ENCODE measurements at places on chromosomes 4 and X. TPM values are rescaled to one million over a fixed set of nuclear protein-coding genes. Genes with fewer than 3 reads are reported as not detected.
A peak's percentile ranks its signal among the peaks of the same experiment; 100 is the strongest.

RAB9B gene
- polyA plus RNA-seq = 24.4 TPM

SYNPO2 gene
- polyA plus RNA-seq = 120 TPM

MAGEC1 gene
- polyA plus RNA-seq = not detected

POLN gene
- 2.0 TPM for polyA plus RNA-seq

DNA sequence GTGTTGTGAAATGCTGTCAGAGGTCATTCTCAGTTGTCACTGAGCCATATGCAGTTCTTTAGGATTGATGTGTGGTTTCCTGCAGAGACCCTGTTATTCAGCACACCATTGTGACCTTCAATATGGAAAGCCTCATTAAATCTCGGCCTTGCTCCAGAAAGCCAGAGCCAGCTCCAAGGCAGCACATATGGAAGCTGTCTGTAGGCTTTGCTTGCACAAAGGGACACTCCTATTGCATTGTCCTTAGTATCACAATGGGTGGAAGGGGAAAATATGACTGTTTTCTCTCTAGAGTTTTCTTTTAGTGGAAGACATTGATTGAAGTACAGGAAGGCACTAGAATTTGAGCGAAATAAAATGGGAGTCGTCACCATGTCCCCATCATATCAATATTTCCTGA, 179.0 kb downstream of the CEP135 start:
- DNase-seq = peak; percentile 59

DNA sequence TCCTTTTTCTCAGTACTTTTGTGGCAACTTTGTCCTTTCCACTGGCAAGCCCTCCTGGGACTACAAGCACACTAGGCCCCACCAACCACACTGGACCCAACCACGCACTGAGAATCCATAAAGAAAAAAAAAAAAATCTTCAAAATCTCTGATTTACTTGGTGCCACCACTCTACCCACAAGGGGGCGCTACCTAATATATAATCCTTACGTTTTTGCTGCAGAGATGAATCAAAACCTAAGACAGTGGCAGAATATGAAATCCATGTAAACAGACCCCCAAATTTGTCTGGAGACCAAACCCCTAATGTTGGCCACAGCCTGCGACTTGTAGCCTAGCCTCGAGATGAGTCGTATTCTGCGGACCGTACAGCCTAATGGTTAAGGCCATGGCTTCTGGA, 63.5 kb upstream of the ARHGAP36 start:
- DNase-seq = peak; percentile 21

- DNase-seq = no peak
Measured at GRCh38 chr4:141807103-141807891, 170.9 kb downstream of the IL15 start.

DNA sequence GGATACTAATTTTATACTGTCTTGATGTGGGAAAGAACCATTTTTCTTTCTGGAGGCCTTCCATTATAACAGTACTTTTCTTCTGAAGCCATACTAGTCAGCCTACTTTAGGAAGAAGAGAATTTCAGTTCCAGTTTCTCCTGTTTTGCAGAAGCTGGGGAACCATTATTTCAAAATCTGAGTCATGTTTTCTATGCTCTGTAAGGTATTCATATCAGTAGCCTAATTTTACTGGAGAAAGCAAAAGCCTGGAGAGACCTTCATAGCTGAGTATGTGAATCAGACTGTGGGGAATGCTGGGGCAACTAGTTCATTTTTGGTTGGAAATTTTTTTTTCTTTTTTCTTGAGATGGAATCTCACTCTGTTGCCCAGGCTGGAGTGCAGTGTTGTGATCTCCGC, 22.4 kb downstream of the AFF1 start:
- peak; percentile 42 for DNase-seq

DNA sequence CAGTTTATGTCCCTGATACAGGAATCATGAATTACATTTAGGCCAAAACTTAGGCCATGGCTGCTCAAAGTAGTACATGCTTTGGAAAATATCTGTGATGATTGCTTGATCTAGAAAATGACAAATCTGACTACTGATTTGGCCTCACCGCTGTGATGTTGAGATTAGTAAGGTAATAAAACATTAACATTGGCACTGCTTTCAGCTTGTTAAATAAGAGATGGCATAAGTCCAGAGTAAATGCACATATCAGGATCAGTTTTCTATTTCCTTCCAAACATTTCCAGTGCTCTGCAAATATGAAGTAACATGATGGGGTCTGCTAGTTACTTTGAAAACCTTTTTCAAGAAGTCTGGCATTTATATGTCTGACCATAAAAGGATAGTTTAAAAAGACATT, 687.3 kb upstream of the ACTRT1 start:
- no peak for DNase-seq

GRCh38 chr4:127783955-127784770, 2.0 kb downstream of the HSPA4L start:
- peak; percentile 14 for DNase-seq

- DNase-seq = no peak
Measured at GRCh38 chrX:25536307-25536970, 520.7 kb upstream of the ARX start.

DNA sequence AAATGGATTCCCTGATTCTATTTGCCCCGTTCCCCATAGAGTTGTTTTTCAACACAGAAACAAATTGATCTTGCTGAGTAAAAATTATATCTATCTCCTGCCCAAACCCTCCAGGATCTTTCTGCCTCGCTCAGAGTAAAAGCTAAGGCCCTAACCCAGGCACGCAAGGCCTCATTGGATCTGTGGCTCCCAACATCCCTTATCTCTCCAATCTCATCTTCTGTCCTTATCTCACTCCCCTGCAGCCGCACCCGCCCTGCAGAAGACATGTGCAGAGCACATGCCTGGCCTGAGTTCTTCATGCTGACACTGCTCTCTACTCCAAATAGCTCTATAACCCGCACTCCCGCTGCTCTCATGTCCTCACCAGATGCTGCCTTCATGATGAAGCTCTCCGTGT, 543.8 kb upstream of the ZFP42 start:
- DNase-seq = no peak

DNA sequence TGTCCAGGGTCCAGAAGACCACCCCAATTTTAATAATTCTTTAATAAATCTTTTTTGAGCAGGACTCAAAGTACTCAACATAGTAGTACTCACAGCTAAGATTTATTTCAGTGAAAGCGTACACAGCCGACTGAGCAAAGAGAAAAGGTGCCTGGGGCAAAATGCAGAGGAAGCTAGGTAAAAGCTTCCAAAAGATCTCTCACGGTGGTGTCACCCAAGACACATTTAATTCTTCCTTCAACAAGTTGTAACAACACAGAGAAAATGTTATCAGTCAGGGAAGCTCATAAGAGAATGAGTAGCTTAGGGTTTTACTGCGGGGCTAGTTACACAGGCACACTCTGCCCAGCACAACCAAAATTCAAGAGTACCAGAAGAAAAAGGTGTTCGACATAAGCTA, 201.1 kb downstream of the OPHN1 start:
- DNase-seq = no peak

- no peak for DNase-seq
Measured at GRCh38 chr4:150464523-150464922, 117.4 kb upstream of the MAB21L2 start.

- no peak for DNase-seq
Measured at GRCh38 chrX:40772290-40772689, 36.9 kb upstream of the MED14 start.

GRCh38 chrX:74931214-74931613, 6.0 kb upstream of the NEXMIF start:
- peak; percentile 27 for DNase-seq

DNA sequence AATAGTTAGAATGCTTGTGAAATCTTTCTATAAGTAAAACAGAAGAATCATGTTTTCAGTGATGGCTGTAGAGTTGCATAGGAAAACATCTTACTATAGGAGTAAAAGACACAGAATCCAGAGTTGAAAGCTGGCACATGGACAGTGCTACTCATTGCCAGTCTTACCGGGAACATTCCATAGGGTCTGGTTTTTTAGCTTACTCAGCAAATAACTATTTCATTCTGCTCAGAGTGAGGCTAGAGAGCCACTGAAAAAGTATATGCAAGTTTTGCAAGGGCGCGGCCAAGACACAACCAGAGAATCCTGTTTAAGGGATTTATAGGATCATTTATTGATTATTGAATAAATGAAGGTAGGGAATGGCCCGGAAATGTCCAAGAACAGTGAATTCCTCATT, 60.3 kb downstream of the MTHFD2L start:
- no peak for DNase-seq

- peak; percentile 69 for DNase-seq
Measured at GRCh38 chr4:83618431-83618830, 82.5 kb downstream of the GPAT3 start.

- no peak for DNase-seq
Measured at GRCh38 chrX:104172788-104173187, 6.5 kb downstream of the FAM199X start.

GRCh38 chr4:8568068-8568668, 12.0 kb upstream of the GPR78 start:
- no peak for DNase-seq

DNA sequence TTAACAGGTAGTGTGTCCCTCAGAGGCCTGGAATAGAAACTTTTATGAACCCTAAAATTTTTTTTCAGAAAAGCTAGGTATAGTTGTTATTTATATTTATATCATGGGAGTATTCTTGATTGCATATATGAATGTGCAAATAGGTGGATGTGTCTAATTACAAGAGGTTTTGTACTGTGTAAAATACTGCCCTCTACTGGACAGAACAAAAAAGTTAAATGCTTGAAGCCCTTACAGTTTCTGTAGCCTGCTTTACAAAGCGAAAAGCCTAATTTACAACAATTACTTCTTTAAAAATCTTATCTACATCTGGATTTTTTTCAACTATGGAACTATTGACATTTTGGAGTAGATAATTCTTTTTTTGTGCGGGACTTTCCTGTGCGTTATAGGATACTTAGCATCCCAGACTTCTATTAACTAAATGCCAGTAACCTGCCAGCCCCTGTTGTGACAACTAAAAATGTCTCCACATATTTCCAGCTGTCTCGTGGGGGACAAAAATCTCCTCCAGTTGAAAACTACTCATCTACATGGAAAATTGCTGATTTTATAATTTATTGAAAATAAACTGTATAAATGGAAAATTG, 35.1 kb downstream of the ENPEP start:
- peak; percentile 82 for DNase-seq

GRCh38 chrX:31063114-31063513, 8.7 kb downstream of the FTHL17 start:
- DNase-seq = no peak

- no peak for DNase-seq
Measured at GRCh38 chr4:134567461-134567860, 365.9 kb upstream of the PABPC4L start.

GRCh38 chr4:14293582-14293981, 666.1 kb upstream of the BOD1L1 start:
- DNase-seq = no peak

- no peak for DNase-seq
Measured at GRCh38 chr4:120557372-120557771, 365.2 kb downstream of the PRDM5 start.

GRCh38 chr4:1987721-1988326, 20.9 kb downstream of the NELFA start:
- no peak for DNase-seq

Measured in muscle of leg (tissue), 16 donors.